Fibroblast of lung (primary cell): ENCODE measurements at places on chromosomes 12 and 14. TPM values are rescaled to one million over a fixed set of nuclear protein-coding genes. Genes with fewer than 3 reads are reported as not detected.

The MANSC4 gene
- 0.17 TPM in 1 of 2 replicates, not detected in the other for total RNA-seq

The DEGS2 gene
- under 0.01 and 0.26 TPM in 2 replicates for total RNA-seq

The RFX4 gene
- total RNA-seq: not detected in 2 replicates

The PPP1R1A gene
- not detected in 2 replicates for total RNA-seq

The ATF1 gene
- total RNA-seq: 36.0 and 44.8 TPM in 2 replicates

The IFNG gene
- not detected in 2 replicates for total RNA-seq

The RASSF9 gene
- total RNA-seq: 0.33 and 0.77 TPM in 2 replicates

The TC2N gene
- total RNA-seq: 0.26 and 0.83 TPM in 2 replicates

The TCL1B gene
- not detected in 2 replicates for total RNA-seq

The NRL gene
- total RNA-seq: 0.77 and 0.99 TPM in 2 replicates

The FSCB gene
- not detected in 2 replicates for total RNA-seq

- H3K4me1 ChIP-seq: peaks cover 3% of the 10 kb centered on the region
- DNase-seq: peak; percentile 68
- no peak overlapping the region for H3K27ac ChIP-seq
- no peaks in the 10 kb centered on the region for H3K27me3 ChIP-seq
Observed at GRCh38 chr12:31431721-31432240, 105.8 kb upstream of the SINHCAF start.

- no peak overlapping the region for H3K27ac ChIP-seq
- no peak for DNase-seq
- H3K4me1 ChIP-seq: no peaks in the 10 kb centered on the region
Observed at GRCh38 chr14:81070511-81070910, 115.1 kb downstream of the TSHR start.

- no peaks in the 10 kb centered on the region for H3K36me3 ChIP-seq
- no peak overlapping the region for H3K4me3 ChIP-seq
- no peak for DNase-seq
- no peaks in the 10 kb centered on the region for H3K4me1 ChIP-seq
- no peaks in the 10 kb centered on the region for H3K27me3 ChIP-seq
- H3K27ac ChIP-seq: no peak overlapping the region
Observed at GRCh38 chr12:96143392-96143791, 50.8 kb upstream of the ELK3 start.

DNA sequence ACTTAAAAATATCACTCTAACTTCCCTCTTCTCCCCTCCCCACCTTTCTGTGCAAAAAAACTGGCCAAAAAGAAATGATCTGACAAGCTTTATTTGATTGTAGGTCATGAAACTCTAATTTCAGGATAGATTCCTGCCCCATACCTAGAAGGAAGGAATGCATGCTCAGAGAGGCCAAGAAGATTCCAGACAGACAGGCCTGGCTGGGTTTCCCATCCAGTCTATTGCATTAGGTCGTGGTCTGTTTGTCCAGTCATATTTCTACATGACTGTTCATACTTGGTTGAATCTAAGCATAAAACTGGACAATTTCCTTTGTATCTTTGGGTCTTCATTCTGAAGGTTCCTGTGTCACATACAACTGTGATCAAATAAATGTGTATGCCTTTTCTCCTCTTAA is 20.0 kb upstream of the SLC15A5 start:
- no peaks in the 10 kb centered on the region for H3K4me1 ChIP-seq
- no peaks in the 10 kb centered on the region for H3K36me3 ChIP-seq
- no peak for DNase-seq
- no peak overlapping the region for H3K27ac ChIP-seq
- no peak overlapping the region for H3K4me3 ChIP-seq
- H3K27me3 ChIP-seq: no peaks in the 10 kb centered on the region

GRCh38 chr14:99120526-99121318 is 151.3 kb downstream of the BCL11B start:
- DNase-seq: no peak
- no peaks in the 10 kb centered on the region for H3K36me3 ChIP-seq
- H3K27ac ChIP-seq: no peak overlapping the region

DNA sequence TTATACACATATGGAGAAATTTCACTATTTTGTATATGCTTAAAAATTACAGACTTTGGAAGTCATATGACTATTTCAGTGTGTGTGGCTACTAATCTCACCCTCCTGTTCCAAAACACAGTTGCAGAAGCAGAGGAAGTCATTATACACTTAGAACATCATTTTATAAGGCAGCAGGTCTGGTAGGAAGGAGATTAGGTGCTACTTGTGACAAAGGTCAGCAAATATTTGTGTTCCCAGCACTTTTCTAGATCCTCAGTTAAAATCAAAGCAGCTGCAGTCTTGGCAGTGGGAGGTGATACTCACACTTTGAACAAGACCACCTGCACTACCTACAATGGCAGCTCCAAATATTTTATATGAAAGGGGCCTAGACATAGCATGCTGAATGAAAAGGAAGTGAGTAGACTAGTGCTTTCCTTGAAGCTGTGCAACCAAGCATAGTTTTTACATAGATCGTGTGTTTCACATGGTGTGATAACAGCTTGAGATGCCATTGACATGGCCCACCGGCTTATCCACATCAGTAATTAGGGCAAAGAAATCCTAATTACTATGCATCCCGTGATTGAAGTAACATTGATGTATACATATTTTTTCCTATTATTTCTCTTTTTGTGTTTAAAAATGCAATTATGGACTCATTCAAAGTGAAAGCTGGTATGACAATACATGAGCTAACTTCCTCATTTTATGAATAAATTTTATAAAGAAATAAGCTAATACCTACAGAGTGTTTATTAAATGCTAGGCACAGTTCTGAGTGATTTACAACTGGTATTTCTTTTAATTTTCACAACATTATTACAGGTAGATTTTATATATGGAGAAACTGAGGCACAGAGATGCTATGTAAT is 5.3 kb downstream of the GYS2 start:
- H3K27me3 ChIP-seq: peaks cover 3% of the 10 kb centered on the region
- no peak for DNase-seq
- H3K4me3 ChIP-seq: no peak overlapping the region
- H3K27ac ChIP-seq: no peak overlapping the region

DNA sequence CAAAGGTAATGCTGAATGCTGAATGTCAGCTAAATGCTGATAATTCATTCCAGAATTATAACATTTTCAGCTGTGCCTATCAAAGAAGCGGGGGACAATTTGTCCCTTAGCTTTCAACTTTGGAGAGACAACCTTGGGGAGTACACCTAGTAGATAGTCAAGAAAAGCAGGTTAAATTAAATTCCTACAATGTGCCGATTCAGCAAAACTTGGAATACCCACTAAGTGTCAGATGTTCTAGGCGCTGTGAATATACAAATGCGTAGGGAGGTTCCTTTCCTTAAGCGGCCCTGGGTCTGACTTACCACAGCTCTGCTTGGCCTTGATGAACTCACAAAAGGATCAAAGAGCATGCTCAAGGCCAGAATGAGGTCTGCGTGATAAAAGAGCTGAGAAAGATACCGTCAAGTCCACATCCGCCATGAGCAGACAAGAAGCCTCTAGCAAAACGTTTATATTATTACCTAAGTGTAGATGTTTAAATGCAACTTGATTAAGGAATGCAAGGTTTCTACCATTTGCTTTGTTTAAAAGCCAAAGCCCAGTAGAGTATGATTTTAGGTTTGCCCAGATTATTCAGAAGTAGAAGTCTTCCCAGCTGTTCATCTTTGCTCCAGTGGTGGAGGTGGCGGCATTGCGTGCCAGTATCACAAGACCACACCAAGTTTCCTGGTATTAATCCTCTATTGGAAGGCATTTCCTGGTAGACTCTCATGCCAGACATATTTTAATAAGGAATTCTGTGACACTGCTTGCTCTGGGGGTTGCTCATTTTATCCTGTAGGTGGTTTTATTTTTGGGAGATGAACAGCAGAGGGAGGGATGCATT is 368.6 kb downstream of the DPF3 start:
- no peak overlapping the region for H3K4me3 ChIP-seq
- H3K27me3 ChIP-seq: no peaks in the 10 kb centered on the region
- no peaks in the 10 kb centered on the region for H3K36me3 ChIP-seq

- DNase-seq: peak; percentile 72
- H3K27me3 ChIP-seq: no peaks in the 10 kb centered on the region
- no peaks in the 10 kb centered on the region for H3K36me3 ChIP-seq
Observed at GRCh38 chr12:107207931-107208525, 114.7 kb upstream of the CRY1 start.

DNA sequence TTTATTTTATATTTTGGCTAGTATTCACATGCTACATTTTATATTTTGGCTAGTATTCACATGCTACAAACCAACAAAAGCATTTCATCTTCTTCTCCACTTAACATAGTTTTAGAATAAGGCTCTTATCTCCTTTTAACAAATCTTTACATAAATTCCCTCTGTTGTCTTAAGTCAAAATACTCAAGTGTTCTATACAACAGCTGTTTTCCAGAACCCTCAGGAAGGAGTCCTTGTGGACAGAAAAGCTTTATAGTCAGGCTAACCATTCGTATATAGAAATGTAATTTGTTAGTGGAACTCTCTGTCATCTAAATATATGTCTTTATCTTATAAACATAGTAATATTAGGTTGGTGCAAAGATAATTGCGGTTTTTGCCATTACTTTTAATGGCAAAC is 191.0 kb upstream of the FLRT2 start:
- H3K4me1 ChIP-seq: no peaks in the 10 kb centered on the region
- no peak for DNase-seq

GRCh38 chr14:51079489-51079888 is 15.4 kb downstream of the TRIM9 start:
- DNase-seq: no peak
- H3K27ac ChIP-seq: no peak overlapping the region
- H3K4me3 ChIP-seq: no peak overlapping the region
- peaks cover 5% of the 10 kb centered on the region for H3K27me3 ChIP-seq

GRCh38 chr14:55707365-55707804 is 127.4 kb downstream of the KTN1 start:
- no peaks in the 10 kb centered on the region for H3K36me3 ChIP-seq
- peak; percentile 60 for DNase-seq
- no peaks in the 10 kb centered on the region for H3K27me3 ChIP-seq
- peaks cover 2% of the 10 kb centered on the region for H3K4me1 ChIP-seq
- H3K4me3 ChIP-seq: no peak overlapping the region
- H3K27ac ChIP-seq: no peak overlapping the region

- H3K4me3 ChIP-seq: no peak overlapping the region
- H3K36me3 ChIP-seq: no peaks in the 10 kb centered on the region
- no peak overlapping the region for H3K27ac ChIP-seq
- no peaks in the 10 kb centered on the region for H3K27me3 ChIP-seq
Observed at GRCh38 chr12:25698772-25699171, 145.7 kb upstream of the LMNTD1 start.

DNA sequence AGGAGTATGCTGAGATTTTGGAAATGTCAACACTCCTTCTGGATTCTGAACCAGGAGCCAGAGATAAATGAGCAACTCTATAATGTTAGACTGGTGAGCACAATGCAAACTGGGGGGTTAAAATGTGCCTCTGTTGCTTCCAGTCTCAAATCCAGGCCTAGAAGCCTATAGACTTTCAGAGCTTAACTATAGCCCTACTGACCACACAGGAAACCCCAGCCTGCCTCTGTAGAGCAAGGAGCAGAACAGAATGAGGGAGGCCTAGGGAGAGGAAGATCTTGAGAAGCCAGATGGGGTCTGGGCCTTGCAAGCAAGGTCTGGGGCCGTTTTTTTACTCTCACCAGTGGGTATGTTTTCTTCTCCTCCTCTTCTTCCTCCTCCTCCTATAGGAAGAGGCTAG is 225.4 kb upstream of the KITLG start:
- H3K4me3 ChIP-seq: no peak overlapping the region
- H3K36me3 ChIP-seq: no peaks in the 10 kb centered on the region
- peak overlapping the region; percentile 5 for H3K27ac ChIP-seq
- peak; percentile 0 for DNase-seq
- H3K27me3 ChIP-seq: no peaks in the 10 kb centered on the region

- H3K4me3 ChIP-seq: no peak overlapping the region
- H3K36me3 ChIP-seq: peaks cover 2% of the 10 kb centered on the region
- no peaks in the 10 kb centered on the region for H3K27me3 ChIP-seq
- no peaks in the 10 kb centered on the region for H3K4me1 ChIP-seq
- no peak for DNase-seq
Observed at GRCh38 chr14:90295870-90296516, 35.7 kb downstream of the NRDE2 start.

- H3K36me3 ChIP-seq: no peaks in the 10 kb centered on the region
- no peak overlapping the region for H3K4me3 ChIP-seq
- H3K27me3 ChIP-seq: peaks cover 2% of the 10 kb centered on the region
- peak; percentile 31 for DNase-seq
Observed at GRCh38 chr12:3882896-3883564, 9.8 kb upstream of the PARP11 start.

- H3K4me1 ChIP-seq: no peaks in the 10 kb centered on the region
- no peak for DNase-seq
- H3K36me3 ChIP-seq: no peaks in the 10 kb centered on the region
- H3K27me3 ChIP-seq: no peaks in the 10 kb centered on the region
- H3K4me3 ChIP-seq: no peak overlapping the region
Observed at GRCh38 chr12:126663304-126664094, 1598.3 kb downstream of the AACS start.

GRCh38 chr12:114918535-114919233 is 234.7 kb upstream of the TBX3 start:
- H3K27ac ChIP-seq: peak overlapping the region; percentile 9
- peak; percentile 80 for DNase-seq
- H3K4me3 ChIP-seq: no peak overlapping the region
- no peaks in the 10 kb centered on the region for H3K27me3 ChIP-seq
- H3K36me3 ChIP-seq: no peaks in the 10 kb centered on the region

DNA sequence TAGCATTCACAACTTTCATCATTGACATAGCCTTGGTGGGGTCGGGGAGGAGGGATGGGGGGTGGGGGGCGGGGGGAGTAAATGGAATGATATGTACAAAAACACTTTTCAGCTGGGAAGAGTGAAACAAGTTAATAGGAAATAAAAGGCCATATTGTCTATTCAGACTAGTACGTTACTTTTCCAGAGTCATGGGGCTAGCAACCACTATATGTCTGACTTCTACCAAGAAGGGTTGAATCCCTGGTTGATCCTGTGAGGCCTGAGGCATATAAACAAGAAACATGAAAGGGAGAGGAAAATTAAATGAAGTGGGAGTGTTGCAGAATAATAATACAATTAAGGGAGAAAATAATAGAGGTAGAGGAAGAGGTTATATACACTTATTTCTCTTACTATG is 225.5 kb downstream of the ERC1 start:
- DNase-seq: no peak
- H3K4me3 ChIP-seq: no peak overlapping the region
- peaks cover 3% of the 10 kb centered on the region for H3K4me1 ChIP-seq
- H3K27ac ChIP-seq: no peak overlapping the region
- H3K36me3 ChIP-seq: no peaks in the 10 kb centered on the region

DNA sequence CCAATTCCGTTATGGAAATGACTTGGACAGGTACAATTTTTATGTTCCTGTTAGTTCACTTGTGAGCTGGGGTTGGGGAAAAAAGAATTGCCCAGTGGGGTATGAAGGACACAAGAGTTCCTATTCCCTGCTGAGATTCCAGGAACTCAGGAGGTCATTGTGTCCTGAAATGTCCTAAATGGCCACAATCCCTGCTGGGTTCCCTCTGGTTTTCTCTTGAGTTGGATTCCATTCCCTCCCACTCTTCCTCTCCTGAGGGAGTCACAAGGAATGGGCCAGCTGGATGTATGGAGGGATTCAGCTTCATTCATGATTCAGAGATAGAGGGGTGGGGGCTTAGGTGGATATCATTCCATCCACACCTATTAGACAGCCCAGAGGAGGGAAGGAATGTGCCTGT is 34.5 kb upstream of the DCD start:
- DNase-seq: no peak
- no peaks in the 10 kb centered on the region for H3K27me3 ChIP-seq
- H3K4me3 ChIP-seq: no peak overlapping the region
- no peaks in the 10 kb centered on the region for H3K36me3 ChIP-seq
- no peak overlapping the region for H3K27ac ChIP-seq
